ENCODE measurements at places on chromosomes 2 and 18. TPM values are rescaled to one million over a fixed set of nuclear protein-coding genes. Genes with fewer than 3 reads are reported as not detected.

DNA sequence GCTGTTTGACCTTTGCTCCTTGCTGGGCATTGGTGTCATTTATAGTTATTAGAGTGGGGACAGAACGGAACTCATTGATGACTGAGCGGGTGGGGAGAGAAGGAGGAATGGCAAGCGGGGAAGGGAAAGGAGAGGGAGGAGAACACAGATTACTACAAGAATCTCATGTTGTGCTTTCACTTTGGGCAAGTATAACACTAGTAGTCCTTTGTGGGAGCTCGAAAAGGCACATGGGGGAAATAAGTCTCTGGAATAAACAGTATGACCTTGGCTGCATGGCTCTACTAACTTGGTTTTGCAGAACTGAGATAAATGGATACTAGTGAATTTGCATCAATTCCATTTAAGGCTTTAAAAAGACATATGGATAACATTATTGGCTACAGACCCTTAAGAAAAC is 161.7 kb upstream of the NABP1 start:
- H3K27ac ChIP-seq, result no peak overlapping the region
- H3K4me3 ChIP-seq, result no peak overlapping the region
- H3K27me3 ChIP-seq, result peaks cover 37% of the 10 kb centered on the region
- no peak for DNase-seq

DNA sequence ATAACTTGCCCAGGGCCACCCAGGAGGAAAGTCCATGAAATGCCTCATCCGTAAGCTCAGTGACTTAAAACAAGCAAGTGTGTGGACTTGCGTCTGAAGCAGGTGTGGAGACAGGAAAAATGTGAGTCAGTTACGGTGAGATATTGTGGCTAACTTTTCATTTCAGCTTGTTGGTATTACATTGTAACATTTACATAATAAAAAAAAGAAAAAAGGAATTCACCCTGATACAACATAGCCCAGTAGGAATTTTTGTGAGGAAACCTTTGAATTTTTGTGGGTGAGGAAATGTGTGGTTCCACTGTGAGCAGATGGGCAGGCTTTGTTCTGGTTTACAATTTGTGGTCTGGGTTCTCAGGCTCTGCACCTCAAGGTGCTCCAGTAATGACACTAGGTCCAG is 33.7 kb upstream of the LYPD6B start:
- H3K36me3 ChIP-seq, result peaks cover 18% of the 10 kb centered on the region
- no peak overlapping the region for H3K4me3 ChIP-seq
- DNase-seq, result no peak
- H3K27ac ChIP-seq, result no peak overlapping the region
- H3K4me1 ChIP-seq, result peaks cover 15% of the 10 kb centered on the region

GRCh38 chr2:150020937-150021673 is 433.5 kb upstream of the MMADHC start:
- H3K27me3 ChIP-seq, result no peaks in the 10 kb centered on the region
- H3K4me1 ChIP-seq, result no peaks in the 10 kb centered on the region
- no peak overlapping the region for H3K4me3 ChIP-seq
- DNase-seq, result no peak
- no peak overlapping the region for H3K27ac ChIP-seq
- H3K36me3 ChIP-seq, result no peaks in the 10 kb centered on the region

- H3K27me3 ChIP-seq, result peaks cover 7% of the 10 kb centered on the region
- no peak overlapping the region for H3K4me3 ChIP-seq
- no peaks in the 10 kb centered on the region for H3K36me3 ChIP-seq
- no peak overlapping the region for H3K27ac ChIP-seq
These were observed 10.6 kb upstream of the SFT2D3 start for GRCh38 chr2:127690696-127691095.

- DNase-seq, result no peak
- H3K27me3 ChIP-seq, result no peaks in the 10 kb centered on the region
- H3K4me1 ChIP-seq, result peaks cover 22% of the 10 kb centered on the region
- no peak overlapping the region for H3K4me3 ChIP-seq
- peaks cover 4% of the 10 kb centered on the region for H3K36me3 ChIP-seq
These were observed 149.3 kb upstream of the TRIB2 start for GRCh38 chr2:12567411-12567810.

- H3K4me3 ChIP-seq, result no peak overlapping the region
- no peak overlapping the region for H3K27ac ChIP-seq
These were observed 60.9 kb downstream of the SOWAHC start for GRCh38 chr2:109674894-109675534.

- no peaks in the 10 kb centered on the region for H3K36me3 ChIP-seq
- no peak for DNase-seq
- H3K4me1 ChIP-seq, result no peaks in the 10 kb centered on the region
These were observed 119.1 kb downstream of the AQP4 start for GRCh38 chr18:26746398-26746797.

DNA sequence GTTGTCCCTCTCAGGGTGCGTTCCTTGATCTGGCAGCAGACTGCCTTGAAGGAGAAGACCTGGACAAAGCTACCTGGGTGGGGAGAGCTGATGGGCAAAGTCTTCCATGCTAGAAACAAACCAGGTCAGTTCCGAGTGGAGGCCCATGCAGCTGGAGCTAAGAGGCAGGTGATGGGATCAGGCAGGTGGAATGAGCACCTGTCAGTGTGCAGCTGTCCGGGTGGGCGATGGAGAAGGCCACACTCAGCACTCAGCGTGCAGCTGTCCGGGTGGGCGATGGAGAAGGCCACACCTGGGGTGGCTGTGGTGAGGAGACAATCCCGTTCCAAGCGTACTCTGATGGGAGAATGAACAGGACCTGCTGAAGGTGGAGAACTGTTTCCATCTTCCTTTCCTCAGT is 237.3 kb upstream of the MYT1L start:
- H3K4me3 ChIP-seq, result no peak overlapping the region
- H3K4me1 ChIP-seq, result no peaks in the 10 kb centered on the region
- H3K27me3 ChIP-seq, result peaks cover 3% of the 10 kb centered on the region
- DNase-seq, result no peak

- H3K36me3 ChIP-seq, result no peaks in the 10 kb centered on the region
- no peak for DNase-seq
- peak overlapping the region; percentile 74 for H3K4me3 ChIP-seq
- peak overlapping the region; percentile 84 for H3K27ac ChIP-seq
- peaks cover 13% of the 10 kb centered on the region for H3K4me1 ChIP-seq
These were observed 4.3 kb upstream of the HS6ST1 start for GRCh38 chr2:128322715-128323554.

GRCh38 chr2:120517751-120518469 is 172.0 kb downstream of the INHBB start:
- H3K27me3 ChIP-seq, result peaks cover 51% of the 10 kb centered on the region
- H3K4me1 ChIP-seq, result no peaks in the 10 kb centered on the region
- H3K36me3 ChIP-seq, result no peaks in the 10 kb centered on the region
- H3K4me3 ChIP-seq, result no peak overlapping the region

GRCh38 chr2:62141142-62141740 is 54.7 kb upstream of the B3GNT2 start:
- no peak overlapping the region for H3K27ac ChIP-seq
- H3K4me1 ChIP-seq, result no peaks in the 10 kb centered on the region
- H3K27me3 ChIP-seq, result no peaks in the 10 kb centered on the region
- DNase-seq, result no peak

GRCh38 chr2:233418052-233418760 is 63.9 kb downstream of the DGKD start:
- DNase-seq, result no peak
- H3K27ac ChIP-seq, result peak overlapping the region; percentile 97
- H3K4me1 ChIP-seq, result peaks cover 72% of the 10 kb centered on the region
- no peaks in the 10 kb centered on the region for H3K27me3 ChIP-seq

DNA sequence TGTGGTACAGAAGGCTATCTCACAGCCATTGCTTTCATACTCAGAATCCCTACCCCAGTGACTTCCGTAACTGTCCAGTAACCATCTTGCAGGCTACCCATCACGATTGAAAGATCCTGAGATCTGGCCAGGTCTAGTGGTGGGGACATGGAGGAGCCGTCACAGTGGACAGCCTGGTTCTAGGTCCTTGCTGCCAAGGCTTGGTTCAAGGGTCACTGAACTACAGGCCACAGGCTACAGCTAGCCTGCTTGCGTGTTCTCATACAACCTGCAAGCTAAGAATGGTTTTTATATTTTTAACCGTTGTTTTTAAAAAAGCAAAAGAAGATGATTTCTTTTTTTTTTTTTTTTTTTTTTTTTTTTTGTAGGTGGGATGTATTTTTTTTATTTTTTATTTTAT is 151.6 kb downstream of the MYO1B start:
- H3K27ac ChIP-seq, result no peak overlapping the region
- H3K36me3 ChIP-seq, result no peaks in the 10 kb centered on the region
- H3K4me1 ChIP-seq, result no peaks in the 10 kb centered on the region
- no peak overlapping the region for H3K4me3 ChIP-seq

DNA sequence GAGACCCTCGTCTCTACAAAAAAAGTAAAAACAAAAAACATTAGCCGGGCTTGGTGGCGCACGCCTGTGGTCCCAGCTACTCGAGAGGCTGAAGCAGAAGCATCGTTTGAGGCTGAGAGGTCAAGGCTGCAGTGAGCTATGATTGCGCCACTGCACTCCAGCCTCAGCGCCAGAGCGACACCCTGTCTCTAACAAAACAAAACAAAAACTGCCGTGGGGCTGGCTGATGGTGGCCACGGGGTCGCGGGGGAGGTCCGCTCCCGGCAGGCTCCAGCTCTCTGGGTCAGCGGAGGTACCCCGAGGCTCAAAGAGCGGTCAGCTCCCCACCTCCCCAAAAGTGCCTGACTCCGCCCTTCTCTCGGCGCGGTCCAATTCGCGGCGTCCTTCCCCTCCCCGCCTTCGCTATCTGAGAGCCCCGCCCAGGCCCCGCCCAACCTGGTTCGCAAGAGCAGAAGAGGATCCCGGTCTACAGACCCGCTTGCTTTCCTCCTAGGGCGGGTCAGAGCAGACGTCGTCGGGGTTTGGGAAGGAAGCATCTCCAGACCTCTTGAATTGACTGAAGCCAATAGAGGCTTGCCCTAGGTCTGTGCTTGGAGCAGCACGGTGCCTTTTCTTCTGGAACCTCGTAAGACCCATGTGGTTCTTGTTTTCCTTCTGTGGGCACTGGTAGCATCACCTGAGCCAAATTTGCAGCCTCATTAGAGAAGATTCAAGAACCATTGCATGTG is 7.8 kb downstream of the RAX start:
- peaks cover 83% of the 10 kb centered on the region for H3K27me3 ChIP-seq
- DNase-seq, result no peak
- H3K4me1 ChIP-seq, result peaks cover 22% of the 10 kb centered on the region
- peaks cover 6% of the 10 kb centered on the region for H3K36me3 ChIP-seq
- H3K4me3 ChIP-seq, result peak overlapping the region; percentile 72
- no peak overlapping the region for H3K27ac ChIP-seq

DNA sequence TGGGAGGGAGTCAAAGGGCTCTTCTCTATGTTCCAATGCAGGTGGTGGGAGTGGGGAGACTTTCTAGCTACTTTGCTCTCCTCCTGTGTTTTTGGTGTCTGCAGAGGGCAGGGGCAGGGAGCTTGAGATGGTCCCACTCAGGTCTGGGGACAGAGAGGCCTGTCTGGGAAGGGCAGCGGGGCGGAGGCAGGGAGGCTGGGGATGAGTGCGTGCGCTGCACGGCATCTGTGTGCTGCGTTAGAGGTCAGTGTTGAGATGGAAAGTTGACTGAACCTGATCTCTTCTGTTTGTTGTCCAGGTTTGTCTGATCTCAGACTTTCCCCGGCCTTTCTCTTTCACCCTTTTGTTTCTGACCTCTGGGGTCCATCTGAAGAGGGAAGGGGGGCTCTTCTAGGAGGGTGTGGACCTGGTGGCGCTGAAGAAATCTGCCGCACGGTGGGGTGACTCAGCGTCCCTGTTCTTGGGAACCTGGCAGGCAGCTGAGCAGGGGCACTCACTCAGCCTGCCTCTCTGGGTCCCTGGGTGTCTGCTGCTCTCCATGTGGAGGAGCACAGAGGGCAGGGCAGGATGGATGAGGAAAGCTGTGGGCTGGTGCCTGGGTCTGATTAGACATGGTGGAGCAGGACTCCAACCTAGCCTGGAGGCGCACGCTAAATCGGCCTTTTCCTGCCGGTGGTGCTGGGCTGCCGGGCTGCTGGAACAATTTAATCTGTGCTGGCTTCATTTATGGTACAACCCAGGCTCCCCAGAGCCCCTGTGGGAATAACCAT is 24.1 kb downstream of the IGFBP2 start:
- H3K27me3 ChIP-seq, result peaks cover 53% of the 10 kb centered on the region
- no peak overlapping the region for H3K27ac ChIP-seq
- no peak for DNase-seq
- H3K36me3 ChIP-seq, result no peaks in the 10 kb centered on the region

DNA sequence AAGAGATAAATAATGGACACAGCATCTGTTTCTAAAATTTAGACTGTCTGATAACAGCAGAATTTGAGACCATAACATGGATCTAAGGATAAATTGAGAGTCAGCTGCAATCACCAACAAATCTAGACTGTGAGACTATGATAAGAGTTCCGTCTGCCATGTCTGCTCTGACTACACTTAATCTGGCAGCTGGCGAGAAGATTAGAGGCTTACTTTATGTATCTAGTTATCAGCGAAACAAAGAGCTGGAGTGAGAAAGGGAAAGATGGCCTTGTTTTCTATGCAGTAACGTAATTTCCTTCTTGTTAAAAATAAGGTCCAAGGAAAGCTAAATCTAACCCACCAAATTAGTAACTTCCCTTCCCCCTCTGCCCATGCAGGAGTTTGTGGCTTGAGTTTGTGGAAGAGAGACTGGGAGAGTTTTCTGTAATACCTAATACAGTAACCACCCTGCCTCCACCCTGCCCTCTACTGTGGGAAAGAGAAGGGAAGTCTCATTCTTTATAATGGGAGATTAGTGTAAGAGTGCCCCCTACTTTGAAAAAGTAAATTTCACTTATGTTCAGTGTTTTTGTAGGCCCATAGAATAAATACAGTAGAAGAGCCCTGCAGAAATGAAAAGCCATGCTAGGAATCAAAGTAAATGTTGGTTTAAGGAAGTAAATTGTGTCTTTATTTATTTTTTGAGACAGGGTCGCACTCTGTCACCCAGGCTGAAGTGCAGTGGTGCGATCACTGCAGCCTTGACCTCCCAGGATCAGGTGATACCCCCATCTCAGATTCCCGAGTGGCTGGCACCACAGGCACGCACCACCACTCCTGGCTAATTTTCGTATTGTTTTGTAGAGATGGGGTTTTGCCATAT is 27.5 kb downstream of the EML4 start:
- peaks cover 3% of the 10 kb centered on the region for H3K36me3 ChIP-seq
- H3K27me3 ChIP-seq, result no peaks in the 10 kb centered on the region
- no peak for DNase-seq
- peak overlapping the region; percentile 83 for H3K27ac ChIP-seq

DNA sequence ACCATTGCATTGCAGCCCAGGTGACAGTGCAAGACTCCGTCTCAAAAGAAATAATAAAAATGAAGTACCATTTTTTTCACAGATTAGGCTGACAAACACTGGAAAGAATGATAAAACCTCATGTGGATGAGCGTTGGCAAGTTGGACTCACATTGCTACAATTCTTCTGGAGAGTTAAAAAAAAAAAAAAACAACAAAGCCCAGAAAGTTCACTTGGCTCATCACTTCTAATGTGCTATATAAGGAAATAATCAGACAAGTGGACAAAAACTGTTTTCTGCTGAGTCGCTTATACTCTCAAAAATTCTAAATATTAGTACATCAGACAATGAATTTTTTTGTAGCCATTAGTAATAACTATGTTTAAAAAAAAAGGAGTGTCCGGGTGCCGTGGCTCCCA is 38.4 kb downstream of the PKP4 start:
- H3K27me3 ChIP-seq, result no peaks in the 10 kb centered on the region
- H3K27ac ChIP-seq, result no peak overlapping the region
- no peak overlapping the region for H3K4me3 ChIP-seq
- H3K36me3 ChIP-seq, result peaks cover 5% of the 10 kb centered on the region
- DNase-seq, result no peak

FSHR gene
- total RNA-seq, result not detected

SPP2 gene
- total RNA-seq, result not detected

NT5DC4 gene
- not detected for total RNA-seq

COL6A3 gene
- 2.6 TPM for total RNA-seq

CHN1 gene
- 16.5 TPM for total RNA-seq

SH3RF3 gene
- 0.27 TPM for total RNA-seq

KCNS3 gene
- not detected for total RNA-seq

KIAA2012 gene
- not detected for total RNA-seq
